Right ventricle myocardium superior (tissue), 1 donor: ENCODE measurements at places on chromosomes 16 and 17.

- DNase-seq, result no peak
Measured at GRCh38 chr17:3916825-3917224, 560 bp upstream of the P2RX1 start.

DNA sequence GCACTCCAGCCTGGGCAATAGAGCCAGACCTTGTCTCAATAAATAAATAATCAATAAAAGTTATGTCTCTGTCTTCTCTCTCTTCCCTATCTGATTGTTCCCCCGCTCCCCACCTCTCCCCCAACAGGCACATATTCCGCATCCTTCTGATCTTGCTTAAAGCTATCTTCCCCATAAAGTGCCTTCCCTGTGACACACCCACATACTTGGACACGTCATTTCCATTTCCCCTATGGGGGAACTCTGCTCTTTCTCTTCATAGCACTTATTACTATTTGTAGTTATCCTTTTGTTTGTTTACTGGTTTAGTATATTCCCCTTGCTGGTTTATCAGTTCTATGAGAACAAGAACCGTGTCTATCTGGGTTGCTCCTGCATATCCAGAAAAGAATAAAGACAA is 14.9 kb downstream of the MYO1D start:
- DNase-seq, result no peak

- no peak for DNase-seq
Measured at GRCh38 chr17:21679256-21680146, 12.8 kb upstream of the KCNJ18 start.

- DNase-seq, result no peak
Measured at GRCh38 chr16:82580298-82580890, 46.4 kb upstream of the CDH13 start.

DNA sequence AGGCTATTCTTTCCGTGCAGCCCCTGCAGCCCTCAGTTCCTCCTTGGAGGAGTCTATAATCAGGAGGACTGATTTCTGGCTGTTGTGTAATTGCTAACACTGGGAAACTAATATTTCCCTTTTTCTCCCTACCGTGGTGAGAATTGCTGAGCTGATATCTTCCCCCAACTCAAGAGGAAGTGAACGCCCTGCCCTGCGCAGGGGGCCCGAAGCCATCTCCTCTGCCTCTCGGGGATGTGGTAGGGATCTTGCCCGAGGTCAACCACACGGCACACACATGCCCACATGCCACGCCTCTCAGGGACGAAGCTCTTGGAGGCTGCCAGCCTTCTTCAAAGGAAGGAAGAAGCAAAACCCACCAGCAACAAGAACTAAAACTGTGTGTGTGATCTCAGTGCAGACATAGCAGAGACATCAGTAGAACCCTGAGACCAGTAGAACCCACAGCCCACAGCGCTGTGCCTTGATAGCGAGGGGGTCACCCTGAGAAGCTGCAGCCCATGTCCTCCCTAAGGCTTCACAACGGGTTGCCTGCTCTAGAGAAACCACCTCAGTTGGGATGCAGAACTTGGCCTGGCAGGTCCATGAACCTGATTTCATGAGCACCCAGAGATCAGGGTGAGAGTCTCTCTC is 8.9 kb upstream of the ULK2 start:
- peak; percentile 81 for DNase-seq
